ENCODE measurements at places on chromosomes 2 and 18. TPM values are rescaled to one million over a fixed set of nuclear protein-coding genes. Genes with fewer than 3 reads are reported as not detected.

DNA sequence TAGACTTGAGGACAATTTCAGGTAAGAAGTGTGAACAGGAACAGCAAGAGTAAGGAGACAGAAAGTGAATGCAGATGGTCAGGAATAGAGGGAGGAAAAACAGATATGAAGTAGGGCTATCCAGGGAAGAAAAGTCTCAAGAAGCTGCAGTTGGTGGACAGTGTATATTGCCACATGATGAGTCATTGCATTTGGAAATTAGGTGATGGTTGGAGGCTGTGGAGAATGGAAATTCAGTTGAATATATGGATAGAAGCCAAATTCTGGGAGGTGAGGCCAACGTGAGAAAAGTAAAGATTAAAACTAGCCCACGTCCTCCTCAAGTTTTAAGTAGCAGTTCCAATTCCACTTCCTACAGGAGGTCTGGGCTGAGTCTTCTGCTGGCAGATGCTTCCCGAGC, 158.4 kb downstream of the UBE2E3 start:
- peak; percentile 30 for DNase-seq

- DNase-seq = no peak
These were observed 30.3 kb upstream of the GCG start for GRCh38 chr2:162182395-162182794.

- no peak for DNase-seq
These were observed 302.5 kb upstream of the ACVR2A start for GRCh38 chr2:147542351-147542750.

ATRAID gene
- 166 TPM for total RNA-seq

PXDN gene
- 372 TPM for total RNA-seq

GRCh38 chr2:19839438-19839837, 62.3 kb downstream of the TTC32 start:
- DNase-seq = no peak

LHCGR gene
- under 0.01 TPM for total RNA-seq
